ENCODE measurements at places on chromosomes 7 and 10.

DNA sequence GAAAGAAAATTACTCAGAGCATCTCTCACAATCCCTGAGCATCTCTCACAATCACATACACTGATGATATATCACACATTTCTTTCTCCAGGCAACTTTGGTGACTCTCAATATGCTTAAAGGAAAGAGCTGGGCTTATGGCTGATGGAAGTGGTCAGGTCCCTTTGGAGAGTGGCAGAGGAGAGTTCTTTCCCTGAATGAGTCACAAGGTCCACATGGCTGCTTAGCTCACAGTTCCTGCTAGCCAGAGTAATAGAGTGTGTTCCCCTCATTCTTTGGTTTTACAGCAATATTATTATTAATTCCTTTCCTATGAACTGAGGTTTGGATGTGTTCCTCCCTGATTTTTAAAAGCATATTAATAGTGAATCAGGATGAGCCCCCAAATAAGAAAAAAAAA, 287.4 kb downstream of the C7orf25 start:
- no peak for DNase-seq

DNA sequence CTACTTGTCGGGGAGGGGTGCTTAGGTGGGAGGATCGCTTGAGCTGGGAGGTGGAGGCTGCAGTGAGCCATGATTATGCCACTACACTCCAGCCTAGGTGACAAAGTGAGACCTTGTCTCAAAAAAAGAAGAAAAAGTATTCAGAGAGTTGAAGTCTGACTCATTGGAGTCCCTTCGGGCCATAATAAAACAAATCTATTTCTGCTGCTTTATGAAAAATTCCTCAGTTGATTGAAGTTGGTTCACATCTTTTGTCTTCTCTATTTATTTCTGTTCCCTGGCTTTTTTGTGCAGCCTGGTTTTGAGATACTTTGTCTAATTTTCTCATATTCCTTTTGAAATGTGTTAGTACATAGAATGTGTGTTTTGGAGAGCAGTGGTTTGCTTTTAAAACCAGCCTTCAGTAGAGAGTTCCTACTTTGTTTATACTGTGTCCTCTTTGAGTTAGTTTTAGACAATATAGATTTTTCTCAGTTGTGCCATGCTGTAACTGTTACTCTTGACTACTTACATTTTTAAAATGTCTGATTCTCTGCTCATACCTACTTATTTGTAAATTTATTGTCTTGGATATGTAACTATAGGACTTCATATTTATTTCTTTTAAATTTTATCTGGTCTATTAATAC, 36.7 kb downstream of the LUC7L2 start:
- no peak for DNase-seq

DNA sequence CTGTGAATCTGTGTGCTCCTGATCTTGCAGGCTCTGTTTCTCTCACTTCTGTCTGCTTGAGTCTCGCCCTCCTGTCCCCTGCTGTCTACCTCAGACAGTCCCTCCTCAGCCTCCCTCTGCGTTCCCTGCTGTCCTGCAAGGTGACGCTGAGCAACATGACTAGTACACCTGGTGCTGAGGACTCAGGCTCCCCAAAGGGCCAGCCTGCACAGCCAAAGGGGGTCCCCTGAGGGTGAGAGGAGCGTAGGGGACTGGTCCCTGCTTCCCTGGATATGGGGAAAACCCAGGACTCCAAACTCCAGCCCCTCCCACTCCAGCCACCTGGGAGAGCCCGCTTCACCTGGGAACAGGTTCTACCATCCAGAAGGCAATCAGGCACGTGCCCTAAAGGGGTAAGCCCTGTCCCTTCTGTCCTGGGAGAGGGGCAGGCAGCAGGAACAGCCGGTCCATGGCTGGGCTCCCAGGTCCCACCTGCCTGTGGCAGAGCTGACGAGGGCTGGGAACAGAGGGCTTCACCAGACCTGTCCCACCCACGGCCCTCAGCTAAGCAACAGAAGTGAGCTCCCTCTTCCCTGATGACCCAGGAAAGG, 156.5 kb downstream of the UBE2H start:
- DNase-seq = no peak

GRCh38 chr10:74542077-74542476, 284.3 kb upstream of the KAT6B start:
- DNase-seq = no peak
